ENCODE measurements at places on chromosomes 11 and 22.

DNA sequence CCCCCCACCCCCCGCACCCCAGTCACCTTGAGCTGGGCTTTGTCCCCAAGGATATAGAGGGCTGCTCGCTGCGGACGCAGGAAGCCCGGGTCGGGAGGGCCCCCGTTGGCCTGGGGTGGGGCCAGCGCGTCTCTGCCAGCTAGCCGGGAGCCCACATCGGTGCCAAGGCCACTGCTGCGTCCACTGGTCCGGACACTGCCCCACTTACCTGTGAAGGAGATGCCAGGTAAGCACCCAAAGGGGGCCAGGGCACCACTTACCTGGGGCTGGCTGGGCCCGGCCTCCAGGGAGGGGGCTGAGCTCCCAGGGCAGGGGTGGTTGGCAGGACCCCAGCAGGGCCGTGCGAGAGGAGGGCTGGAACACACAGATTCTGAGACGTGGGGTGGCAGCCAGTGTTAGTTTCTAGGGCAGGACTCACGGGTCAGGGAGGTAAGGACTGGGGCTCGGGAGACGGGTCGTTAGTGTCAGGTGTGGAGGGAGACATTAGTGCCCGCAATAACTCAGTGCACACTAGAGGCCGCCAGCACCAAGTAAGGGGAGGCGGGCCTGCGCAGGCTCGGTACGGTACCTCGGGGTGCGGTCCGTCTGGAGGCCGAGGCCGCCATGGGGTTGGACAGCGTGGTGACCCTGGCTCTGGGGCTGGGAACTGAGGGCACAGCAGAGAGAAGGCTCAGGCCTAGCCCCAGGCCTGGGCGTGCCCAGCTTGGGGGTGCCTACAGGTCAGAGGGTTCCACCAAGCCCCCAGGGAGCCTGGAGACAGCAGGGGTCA lies 18.2 kb downstream of the SBF1 start:
- DNase-seq = no peak

- no peak for DNase-seq
Measured at GRCh38 chr11:9972989-9973388, 309.1 kb downstream of the SWAP70 start.

- no peak for DNase-seq
Measured at GRCh38 chr11:66150140-66150539, 80.1 kb downstream of the PACS1 start.

GRCh38 chr22:29344137-29344536 lies 28.6 kb upstream of the RASL10A start:
- no peak for DNase-seq

DNA sequence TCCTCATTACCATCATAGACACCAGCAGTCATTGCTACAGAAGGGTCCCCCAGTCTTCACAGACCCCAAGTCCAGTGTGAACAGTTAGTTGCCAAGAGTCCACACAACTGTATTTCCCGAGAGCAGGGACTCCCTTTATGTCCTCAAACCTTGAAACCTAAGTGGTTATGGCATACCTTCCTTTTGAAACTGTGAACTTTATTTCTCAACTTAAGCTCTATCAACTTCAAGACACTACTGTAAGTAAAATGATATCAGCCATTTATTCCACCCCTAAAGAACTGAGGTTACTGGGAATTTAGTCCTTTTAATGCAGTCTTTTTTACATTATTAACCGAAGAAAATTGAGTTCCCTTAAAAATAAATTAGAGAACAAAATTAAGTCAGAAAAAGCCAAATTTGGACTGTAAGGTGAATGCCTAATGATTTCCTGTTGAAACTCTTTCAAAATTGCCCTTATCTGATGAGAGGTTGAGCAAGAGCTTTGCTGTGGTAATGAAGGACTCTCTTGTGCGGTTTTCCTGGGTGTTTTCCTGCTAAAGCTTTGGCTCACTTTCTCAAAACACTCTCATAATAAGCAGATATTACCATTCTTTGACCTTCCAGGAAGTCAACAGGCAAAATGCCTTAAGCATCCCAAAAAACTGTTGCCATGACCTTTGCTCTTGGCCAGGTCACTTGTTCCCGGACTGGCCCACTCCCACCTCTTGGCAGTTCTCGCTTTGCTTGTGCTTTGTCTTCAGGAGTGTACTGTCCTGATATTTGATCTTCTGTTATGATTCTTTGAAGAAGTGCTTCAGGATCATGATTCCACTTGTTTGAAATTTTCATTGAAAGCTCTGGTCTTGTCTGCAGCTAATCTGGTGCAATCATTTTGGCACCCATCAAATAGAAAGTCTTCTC lies 765.4 kb upstream of the ANO3 start:
- no peak for DNase-seq

DNA sequence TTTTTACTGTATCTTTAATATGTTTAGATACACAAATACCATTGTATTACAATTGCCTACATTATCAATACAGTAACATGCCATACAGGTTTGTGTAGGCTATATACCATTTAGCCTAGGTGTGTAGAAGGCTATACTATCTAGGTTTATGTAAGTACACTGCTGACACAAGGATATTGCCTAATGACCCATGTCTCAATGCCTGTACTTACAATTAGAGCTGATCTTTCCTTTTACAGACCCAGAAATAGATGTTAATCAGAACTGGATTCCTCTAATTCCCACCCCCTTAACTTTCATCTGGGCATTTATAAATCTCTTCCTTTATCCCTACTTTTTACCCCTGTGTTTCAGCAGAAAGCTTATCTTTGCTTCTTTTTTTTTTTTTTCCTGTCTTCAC lies 229.5 kb downstream of the METTL15 start:
- no peak for DNase-seq

- DNase-seq = no peak
Measured at GRCh38 chr11:114624455-114625207, 29.0 kb upstream of the NXPE4 start.

DNA sequence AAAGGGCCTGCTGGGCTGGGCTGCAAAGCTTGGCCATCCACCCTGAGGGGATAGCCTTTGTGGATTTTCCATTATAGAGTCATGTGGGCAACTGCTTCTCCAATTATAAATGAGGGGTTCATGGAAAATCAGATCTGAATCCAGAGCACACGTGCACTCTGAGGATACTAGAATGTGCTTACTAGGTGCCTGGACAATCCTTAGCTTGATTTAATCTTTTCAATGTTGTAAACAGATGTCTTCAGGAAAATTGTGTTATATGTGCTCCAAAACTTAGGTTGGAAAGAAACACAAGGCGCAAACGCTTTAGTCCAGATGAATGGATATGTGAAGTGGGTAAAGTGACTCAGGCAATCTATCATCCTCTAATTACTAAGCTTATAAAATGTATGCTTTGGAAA lies 92.0 kb downstream of the SLC17A6 start:
- no peak for DNase-seq

DNA sequence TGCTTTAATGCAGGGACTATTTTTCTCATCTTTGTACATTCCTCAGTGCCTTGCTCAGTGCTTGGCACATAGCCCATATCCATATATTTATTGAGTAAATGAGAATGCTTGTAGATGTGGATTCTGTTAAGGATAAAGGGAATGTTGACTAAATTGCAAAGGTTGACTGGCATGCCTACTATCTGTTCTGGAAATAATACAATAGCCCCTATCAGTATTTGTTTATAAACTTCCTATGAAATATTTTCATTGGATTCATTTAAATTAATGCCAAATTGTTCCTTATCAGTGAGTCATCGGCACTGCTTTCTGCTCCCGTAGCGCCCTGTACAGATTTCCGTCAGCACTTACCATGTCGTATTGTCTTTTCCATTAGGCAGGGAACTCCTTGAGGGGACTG lies 8.0 kb downstream of the RNF121 start:
- DNase-seq = no peak

DNA sequence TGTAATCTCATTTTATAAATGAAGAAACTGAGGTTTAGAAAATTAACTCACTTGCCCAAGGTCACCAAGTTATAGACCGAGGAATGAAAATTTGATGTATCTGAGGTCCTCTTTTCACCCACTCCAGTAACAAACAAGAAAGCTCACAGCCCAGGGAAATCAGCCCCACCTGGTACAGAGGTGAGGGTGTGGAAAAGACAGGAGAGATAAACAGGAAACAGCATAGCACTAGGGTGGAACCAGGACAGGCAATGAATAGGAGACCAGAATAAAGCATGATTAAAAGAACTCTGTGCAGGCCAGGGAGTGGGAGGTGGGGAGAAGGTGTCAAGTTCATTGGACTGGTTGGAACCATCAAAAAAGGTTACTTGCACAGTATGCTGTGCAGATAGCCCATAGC lies 46.2 kb upstream of the SMCO4 start:
- no peak for DNase-seq

DNA sequence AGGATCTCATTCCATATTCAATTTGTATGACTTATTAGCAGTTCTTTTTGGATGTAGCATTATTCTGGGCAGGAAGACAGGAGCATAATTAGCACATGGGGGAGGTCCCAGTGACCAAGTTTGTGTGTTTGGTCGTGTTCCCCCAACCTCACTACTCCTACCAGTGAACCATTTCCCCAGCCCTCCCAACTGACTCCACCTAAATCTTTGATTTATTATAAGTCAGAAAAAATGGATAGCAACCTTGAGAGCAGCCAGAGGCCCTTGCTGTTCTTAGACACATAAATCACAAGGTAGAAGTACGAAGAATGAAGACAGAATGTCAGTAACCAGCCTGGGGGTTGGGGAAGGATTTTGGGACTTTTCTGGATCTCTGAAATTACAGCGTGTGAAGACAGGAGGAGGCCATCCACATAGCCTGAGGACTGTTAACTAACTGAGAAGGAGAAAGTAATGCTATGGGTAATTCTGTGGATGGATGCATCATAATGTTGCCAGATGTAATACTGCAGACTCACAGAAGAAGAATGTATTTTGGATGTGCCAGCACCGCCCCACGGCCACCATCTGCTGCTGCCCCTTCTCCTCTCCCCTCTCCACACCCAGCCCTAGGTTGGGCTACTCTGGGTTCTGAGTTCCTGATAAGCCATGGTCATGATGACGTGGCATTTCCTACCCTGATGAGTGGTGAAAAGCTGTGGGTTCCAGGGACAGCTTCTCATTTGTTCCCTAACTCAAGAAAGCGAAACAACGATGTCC lies 124.3 kb upstream of the TTC12 start:
- DNase-seq = no peak

- DNase-seq = no peak
Measured at GRCh38 chr11:87281496-87281895, 243.8 kb downstream of the TMEM135 start.

- DNase-seq = no peak
Measured at GRCh38 chr11:2540223-2540991, 95.6 kb downstream of the KCNQ1 start.

- no peak for DNase-seq
Measured at GRCh38 chr11:131536159-131536558, 165.7 kb downstream of the NTM start.

DNA sequence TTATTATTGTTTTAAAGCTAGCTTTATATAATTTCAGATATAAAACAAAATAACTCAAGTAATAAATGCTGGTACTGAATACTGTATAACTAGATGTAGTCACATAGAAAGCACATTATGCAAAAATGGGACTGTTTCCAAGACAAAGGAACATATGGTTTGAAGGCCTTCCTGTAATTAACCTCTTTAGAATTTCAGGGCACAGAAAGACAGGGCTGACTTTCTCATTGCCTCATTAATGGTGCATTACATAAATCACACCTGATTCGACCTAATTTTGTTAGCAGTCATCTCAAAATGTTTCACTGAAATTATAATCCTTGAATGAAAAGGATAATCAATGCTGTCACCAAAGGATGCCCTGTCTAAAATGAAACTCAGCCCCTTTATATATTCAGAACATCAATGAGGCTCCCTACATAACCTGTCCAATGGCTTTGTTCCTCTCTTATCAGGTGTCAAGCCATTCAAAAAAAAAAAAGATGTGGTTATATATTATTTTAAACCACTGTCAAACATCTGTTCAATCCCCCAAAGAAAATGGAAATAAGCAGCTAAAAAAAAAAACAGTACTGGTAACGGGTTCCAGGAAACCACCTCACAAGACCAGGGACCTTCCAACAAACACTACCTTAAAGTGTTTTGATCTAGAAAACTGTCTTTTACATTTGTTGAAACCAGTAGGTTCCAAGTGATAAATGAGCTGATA lies 77.4 kb downstream of the FAM168A start:
- DNase-seq = no peak

GRCh38 chr11:105856954-105857353 lies 165.1 kb downstream of the MSANTD4 start:
- no peak for DNase-seq

DNA sequence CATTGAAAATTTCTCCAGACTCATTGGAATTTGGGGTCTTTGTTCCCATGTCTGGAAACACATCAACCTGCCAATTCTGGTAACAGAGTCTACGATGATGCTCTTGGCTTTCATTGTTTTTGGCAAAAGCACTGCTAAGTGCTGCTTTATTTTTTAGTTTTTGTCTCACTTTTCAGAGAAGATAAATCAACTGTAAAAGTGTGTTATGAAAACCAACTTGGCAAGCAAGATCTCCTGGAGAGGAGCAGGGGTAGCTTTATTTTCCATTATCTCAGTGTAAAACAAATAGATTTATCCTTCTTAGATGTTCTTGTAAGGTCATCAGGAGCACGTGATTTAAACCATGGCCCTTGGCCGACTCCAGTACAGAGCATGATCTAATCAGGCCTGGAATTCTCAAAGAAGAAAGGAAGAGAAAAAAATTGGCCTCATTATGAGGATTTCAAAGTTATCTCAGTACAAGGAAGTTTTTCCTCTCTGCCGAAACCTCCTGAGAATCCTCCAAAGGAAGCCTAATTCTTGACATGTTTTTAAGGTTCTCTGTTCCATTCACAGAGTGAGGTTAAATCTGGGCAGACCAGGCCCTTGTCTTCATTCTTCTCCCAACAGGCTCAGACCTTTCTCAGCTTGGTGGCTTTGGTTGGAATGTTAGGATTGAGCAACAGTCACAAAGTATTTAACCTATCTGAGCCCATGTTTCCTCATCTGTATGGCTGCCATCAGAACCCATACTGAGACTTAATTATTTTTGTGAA lies 16.4 kb upstream of the PAMR1 start:
- DNase-seq = no peak

GRCh38 chr22:27198518-27199035 lies 541.2 kb downstream of the MIAT start:
- DNase-seq = no peak

GRCh38 chr11:65067446-65067845 lies 9.1 kb upstream of the NAALADL1 start:
- no peak for DNase-seq

- DNase-seq = no peak
Measured at GRCh38 chr11:13289081-13289480, 11.5 kb downstream of the BMAL1 start.

GRCh38 chr22:40412441-40412840 lies 42.0 kb downstream of the SGSM3 start:
- DNase-seq = no peak

GRCh38 chr22:23044570-23044969 lies 25.7 kb upstream of the GNAZ start:
- no peak for DNase-seq

DNA sequence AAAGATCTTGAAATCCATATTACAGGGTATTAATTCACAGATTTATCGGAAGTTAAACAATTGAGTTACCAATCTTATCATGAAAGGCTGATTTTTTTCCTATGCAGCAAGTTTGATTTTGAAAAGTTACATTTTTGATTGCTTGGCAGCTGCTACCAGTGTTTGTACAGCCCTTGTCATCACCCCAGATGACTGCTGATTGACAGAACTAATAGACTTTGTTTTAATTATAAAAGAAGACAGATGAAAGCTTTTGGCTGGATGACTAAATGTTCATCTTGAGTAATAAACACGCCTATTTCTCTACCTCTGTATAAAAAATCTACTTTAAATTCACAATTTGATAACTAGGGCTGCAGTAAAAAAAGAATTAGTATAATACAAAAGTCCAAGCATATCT lies 259.7 kb downstream of the TTC28 start:
- no peak for DNase-seq
